Pancreas (tissue), 10 donors: ENCODE measurements at places on chromosomes 2 and 18. TPM values are rescaled to one million over a fixed set of nuclear protein-coding genes. Genes with fewer than 3 reads are reported as not detected.

ELOA2 gene
- total RNA-seq: not detected

SCN1A gene
- not detected for total RNA-seq

- no peaks in the 10 kb centered on the region for H3K27me3 ChIP-seq
- no peak overlapping the region for H3K4me3 ChIP-seq
- no peak for DNase-seq
- H3K27ac ChIP-seq: no peak overlapping the region
- no peaks in the 10 kb centered on the region for H3K4me1 ChIP-seq
Observed at GRCh38 chr2:128196026-128196425, 105.0 kb downstream of the UGGT1 start.

DYNAP gene
- not detected for total RNA-seq

GRCh38 chr2:216008387-216008786 is 5.0 kb downstream of the MREG start:
- H3K4me3 ChIP-seq: no peak overlapping the region
- no peaks in the 10 kb centered on the region for H3K4me1 ChIP-seq
- no peak overlapping the region for H3K27ac ChIP-seq
- no peak for DNase-seq
- no peaks in the 10 kb centered on the region for H3K27me3 ChIP-seq

RBM43 gene
- total RNA-seq: 4.0 TPM

TRIM43 gene
- not detected for total RNA-seq

- H3K27ac ChIP-seq: no peak overlapping the region
- peaks cover 16% of the 10 kb centered on the region for H3K4me1 ChIP-seq
- no peaks in the 10 kb centered on the region for H3K27me3 ChIP-seq
- H3K36me3 ChIP-seq: no peaks in the 10 kb centered on the region
Observed at GRCh38 chr2:55236992-55237543, 4.6 kb downstream of the RPS27A start.

GRCh38 chr18:8501044-8501443 is 108.2 kb upstream of the RAB12 start:
- no peak overlapping the region for H3K4me3 ChIP-seq
- H3K4me1 ChIP-seq: no peaks in the 10 kb centered on the region
- H3K27me3 ChIP-seq: no peaks in the 10 kb centered on the region
- DNase-seq: no peak

COQ10B gene
- total RNA-seq: 9.3 TPM

- H3K4me1 ChIP-seq: no peaks in the 10 kb centered on the region
- DNase-seq: no peak
- no peaks in the 10 kb centered on the region for H3K27me3 ChIP-seq
- H3K4me3 ChIP-seq: no peak overlapping the region
- H3K36me3 ChIP-seq: no peaks in the 10 kb centered on the region
- no peak overlapping the region for H3K27ac ChIP-seq
Observed at GRCh38 chr2:96532641-96533291, 3.8 kb upstream of the ARID5A start.

DNA sequence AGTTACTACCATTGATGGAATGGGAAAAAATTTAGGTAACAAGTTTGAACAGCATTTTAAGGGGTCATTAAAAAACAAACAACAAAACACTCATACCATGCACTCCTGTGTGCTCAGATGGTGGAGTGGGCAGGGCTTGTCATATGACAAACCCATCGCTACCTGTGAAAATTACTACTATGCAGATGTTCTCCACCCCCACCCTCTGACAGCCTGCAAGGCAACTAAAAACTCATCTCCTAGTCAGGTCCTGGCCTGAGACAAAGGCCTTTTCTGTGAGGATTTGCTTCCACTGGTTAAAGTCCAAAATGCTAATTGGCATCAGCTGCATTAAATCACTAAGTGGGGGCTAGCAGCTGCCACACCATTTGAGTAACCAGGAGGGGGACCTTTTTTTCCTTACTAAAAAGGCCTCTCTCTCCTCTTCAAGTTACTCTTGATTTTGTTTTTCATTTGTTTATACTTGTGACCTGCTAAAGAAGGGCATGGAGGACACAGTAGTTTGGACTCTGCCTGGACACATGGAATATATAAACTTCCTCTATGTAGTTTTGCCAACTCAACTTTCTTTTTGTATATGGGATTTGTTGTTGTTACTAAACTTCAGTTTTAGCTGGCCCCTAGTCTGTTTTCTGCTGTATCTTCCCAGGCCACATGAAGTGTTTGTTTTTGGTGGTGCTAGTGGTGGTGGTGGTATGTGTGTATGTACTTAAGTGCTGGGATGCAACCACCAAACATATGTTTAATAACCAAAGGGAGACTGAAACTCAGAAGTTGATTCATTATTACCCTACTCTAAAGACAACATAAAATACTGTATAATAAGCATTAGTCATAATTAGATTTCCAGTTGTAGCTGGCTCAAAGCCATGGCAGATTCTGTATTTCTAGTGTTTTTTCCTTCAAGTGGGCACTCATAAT is 121.3 kb downstream of the MAP4K4 start:
- H3K4me1 ChIP-seq: peaks cover 17% of the 10 kb centered on the region
- H3K4me3 ChIP-seq: no peak overlapping the region
- DNase-seq: no peak
- H3K27ac ChIP-seq: no peak overlapping the region
- no peaks in the 10 kb centered on the region for H3K36me3 ChIP-seq

KIF1A gene
- total RNA-seq: 47.1 TPM

DNA sequence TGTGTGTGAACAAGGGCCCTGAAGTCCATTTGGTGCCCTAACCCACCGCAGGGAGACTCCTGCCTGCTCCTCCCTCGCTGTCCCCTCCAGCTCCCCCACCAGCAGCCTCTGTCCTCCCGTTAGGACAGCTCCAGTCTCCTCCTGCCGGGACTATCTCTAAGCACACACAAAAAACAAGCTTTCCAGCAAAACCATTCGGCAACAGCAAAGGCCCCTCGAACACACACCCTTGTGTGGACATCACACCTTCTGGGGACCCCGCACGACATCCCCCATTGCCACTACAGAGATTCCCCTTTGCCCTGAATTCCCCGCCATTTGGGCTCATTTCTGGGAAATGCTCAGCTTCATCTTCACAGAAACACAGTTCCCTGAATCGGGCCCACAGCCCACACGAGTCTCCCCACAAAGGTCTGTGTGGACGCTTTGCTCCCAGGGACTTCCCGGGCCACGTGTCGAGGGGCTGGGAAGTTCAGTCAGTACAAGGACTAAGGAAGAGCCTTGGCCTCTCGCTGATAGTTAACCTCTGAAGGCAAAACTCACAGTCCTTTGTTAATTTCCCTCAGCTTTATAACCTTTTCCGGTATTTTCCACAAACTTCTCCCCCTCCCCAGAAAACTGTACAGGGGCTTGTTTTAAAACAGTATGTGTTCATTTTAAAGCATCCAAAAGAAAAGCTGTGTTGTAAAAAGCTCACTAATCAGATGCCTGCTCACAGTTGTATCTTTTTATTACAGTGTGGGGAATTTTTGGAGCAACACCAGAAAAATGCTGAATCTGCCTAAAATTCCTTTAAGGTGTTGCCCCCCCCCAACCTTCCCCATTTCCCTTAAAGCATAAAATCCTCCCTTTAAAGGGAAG is 25.9 kb downstream of the SMAD7 start:
- peak overlapping the region; percentile 51 for H3K27ac ChIP-seq
- H3K27me3 ChIP-seq: no peaks in the 10 kb centered on the region
- peaks cover 48% of the 10 kb centered on the region for H3K4me1 ChIP-seq
- H3K4me3 ChIP-seq: no peak overlapping the region

DNA sequence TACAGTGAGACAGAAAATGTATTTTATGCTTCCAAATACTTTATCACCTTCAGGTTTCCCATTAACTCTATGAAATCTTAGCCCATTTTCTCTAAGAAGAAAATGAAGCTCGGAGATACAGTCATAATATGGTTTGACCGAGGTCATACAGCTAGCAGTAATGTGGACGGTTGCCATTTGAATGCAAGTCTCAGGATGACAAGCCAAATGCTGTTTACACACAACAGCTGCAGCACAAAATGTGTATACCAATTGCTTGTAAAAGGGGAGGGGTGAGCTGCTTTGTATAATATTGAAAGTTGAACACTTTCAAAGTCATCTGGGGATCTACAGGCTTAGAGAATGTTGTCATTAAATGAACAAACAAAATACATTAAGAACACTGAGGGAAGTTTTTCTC is 93.8 kb upstream of the FSIP2 start:
- DNase-seq: no peak
- no peaks in the 10 kb centered on the region for H3K36me3 ChIP-seq
- H3K27ac ChIP-seq: no peak overlapping the region
- H3K4me1 ChIP-seq: no peaks in the 10 kb centered on the region
- H3K4me3 ChIP-seq: no peak overlapping the region
- no peaks in the 10 kb centered on the region for H3K27me3 ChIP-seq

DNA sequence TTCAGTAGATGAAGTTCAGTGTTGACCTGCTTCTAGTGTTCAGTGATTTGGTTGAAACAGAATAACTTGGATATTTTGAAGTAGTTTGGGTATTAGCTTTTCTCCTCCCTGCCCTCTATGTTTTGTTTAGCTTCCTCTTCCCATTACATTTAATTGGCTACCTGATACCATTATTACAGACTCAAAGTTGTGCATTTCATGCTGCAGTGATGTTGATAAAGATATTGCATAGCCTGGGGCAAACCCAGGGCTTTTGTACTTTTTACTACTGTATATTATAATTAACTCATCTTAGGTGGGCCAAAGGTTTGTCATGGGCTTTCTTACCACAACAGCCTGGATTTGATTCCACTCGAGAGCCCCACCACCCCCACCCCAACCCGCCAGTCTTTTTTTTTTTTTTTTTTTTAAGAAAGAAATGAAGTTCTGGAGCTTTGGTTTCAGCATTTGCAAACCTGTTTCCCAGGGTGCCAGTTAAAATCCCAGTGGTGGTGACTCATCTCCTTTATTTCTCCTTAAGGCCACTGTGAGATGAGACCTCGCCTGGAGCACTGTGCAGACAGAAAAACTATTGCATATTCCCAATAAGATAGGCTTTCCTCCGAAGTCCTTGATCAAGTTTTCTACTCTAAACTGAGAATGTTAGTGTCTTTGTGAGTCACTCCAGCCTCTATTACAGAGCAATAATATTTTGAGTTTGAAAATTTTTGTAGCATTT is 393.7 kb upstream of the FANCL start:
- no peaks in the 10 kb centered on the region for H3K36me3 ChIP-seq
- H3K4me3 ChIP-seq: no peak overlapping the region
- no peak overlapping the region for H3K27ac ChIP-seq
- no peaks in the 10 kb centered on the region for H3K27me3 ChIP-seq

DNA sequence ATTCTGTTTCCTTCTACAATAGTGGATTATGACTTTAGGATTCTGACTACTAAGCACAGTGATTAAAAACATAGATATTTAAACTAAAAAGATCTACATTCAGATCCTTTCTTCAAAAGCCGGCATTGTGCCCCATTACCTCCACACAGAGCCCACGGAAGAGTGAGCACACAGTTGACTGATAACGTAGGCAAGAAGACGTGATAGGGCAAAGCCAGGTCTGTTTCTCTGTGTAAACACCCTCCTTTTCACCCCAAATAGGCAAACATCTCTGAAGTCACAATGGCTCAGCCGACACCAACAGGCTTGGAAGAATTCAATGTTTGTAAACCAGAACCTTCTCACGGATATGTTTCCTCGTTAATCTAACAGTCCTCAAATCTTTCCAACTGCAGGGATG is 302.9 kb downstream of the CMPK2 start:
- no peaks in the 10 kb centered on the region for H3K36me3 ChIP-seq
- no peak overlapping the region for H3K4me3 ChIP-seq
- no peaks in the 10 kb centered on the region for H3K27me3 ChIP-seq
- no peak for DNase-seq
- no peaks in the 10 kb centered on the region for H3K4me1 ChIP-seq

- DNase-seq: no peak
- H3K27me3 ChIP-seq: no peaks in the 10 kb centered on the region
- H3K4me1 ChIP-seq: no peaks in the 10 kb centered on the region
- no peak overlapping the region for H3K4me3 ChIP-seq
- no peaks in the 10 kb centered on the region for H3K36me3 ChIP-seq
- no peak overlapping the region for H3K27ac ChIP-seq
Observed at GRCh38 chr2:30325600-30326328, 94.4 kb downstream of the LBH start.

CSRNP3 gene
- total RNA-seq: 3.4 TPM
